ENCODE measurements at places on chromosomes 5 and 9.

DNA sequence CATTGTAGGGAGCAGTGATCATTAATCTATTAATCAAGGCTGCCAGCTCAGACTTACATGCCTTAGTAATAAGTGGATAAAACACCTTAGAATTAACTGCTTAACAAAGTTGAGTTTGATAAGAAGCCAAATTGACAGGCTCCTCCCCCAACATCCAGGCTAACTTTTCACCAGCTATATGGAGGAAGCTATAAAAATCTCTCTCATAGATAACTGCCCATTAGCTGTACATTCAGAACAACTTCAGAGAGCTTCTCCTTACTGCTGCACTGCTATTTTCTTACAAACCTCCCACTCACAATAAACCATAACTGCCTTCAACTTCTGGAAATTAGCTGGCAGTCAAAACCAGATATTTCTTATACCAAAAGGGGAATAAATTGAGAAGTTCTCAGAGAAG, 364.1 kb downstream of the PRELID2 start:
- DNase-seq = no peak

DNA sequence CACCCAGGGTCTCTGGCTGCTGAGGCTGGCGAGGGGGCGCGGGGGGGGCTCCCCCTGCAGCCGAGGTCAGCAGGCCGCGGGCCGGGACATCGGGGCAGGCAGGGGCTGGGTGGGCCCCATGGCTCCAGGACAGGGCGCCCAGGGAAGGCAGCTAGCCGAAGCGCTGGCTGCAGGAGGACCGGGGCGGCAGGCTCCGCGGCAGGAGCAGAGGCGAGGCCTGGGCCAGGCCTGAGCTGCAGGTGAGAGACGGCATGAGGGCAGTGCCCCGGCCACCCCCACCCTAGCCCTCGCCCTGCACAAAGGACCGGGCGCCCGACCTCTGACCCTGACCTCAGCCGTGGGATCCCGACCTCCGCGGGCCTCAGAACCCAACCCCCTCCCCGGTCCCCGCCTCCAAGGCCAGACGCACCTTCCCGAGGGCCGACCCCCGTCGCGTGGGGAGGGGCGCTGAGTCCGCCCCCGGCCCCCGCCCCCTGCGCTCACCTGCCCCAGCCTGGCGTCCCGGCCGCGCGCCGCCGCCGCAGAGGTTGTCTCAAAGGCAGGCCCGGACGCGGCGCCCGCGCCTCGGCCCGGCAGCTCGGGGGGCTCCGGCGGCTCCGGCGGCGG, 431 bp downstream of the RNF208 start:
- no peak for DNase-seq

DNA sequence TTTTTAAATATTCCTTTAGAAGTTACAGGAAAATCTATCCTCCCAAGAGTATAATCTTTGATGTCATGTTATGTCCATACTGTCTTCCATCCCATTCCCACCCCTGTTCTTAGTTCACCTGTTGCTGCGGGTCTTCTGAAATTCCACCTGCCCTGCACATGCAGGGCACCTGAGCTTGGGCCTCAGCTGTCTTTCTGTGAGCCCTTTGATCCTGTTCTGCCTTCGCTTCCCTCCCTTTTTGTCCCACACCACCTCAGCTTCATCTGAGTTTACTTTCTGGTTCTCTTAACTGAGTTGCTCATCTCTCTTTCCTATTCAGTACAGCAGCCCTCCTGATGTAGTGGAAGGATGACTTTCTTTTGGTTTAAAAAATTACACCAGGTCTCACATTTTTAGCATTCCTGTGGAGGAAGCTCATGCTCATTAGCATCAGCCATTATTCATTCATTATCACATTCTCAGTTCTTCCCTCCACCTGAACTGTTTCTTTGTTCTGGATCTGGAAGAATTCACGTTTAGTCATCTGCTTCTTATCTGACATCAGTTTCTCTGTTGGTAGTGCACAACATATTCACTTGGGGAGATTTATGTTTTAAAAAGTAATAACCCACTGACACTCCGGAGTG, 211.0 kb downstream of the ADCY2 start:
- DNase-seq = no peak

DNA sequence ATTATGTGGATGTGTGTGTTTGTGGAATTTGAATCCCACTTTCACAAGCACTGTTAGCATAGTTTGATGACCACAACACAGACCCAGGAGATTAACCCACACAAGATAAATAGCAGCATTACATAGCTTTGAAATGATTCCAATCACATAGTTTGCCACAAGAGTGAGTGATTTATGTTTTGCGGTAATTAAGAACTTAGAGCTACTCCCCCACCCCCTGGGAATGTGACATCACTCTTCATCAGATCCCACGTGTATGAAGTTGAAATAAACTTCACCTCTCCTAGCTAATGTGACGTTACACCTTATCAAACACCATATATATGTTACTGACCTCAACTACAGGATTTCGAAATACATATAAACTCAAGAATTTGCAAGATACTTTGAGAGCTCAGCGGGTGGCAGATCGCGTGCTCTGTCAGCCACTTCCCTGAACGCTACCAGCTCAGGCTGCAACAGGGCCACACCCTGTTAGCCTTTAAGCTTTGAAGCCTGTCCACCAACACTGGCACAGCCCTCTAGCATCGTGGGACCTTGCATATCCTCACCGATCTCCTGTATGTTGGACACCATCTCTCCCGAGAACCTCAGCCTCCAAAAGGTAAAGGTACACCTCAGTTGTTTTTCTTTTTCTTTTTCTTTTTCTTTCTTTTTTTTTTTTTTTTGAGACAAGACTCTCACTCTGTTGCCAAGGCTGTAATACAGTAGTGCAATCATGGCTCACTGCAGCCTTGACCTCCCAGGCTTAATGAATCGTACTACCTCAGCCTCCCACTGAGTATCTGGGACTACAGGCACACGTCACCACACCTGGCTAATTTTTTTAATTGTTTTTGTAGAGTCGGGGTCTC, 1.7 kb upstream of the AGTPBP1 start:
- DNase-seq = no peak

- DNase-seq = no peak
These were observed 314.4 kb downstream of the GADD45G start for GRCh38 chr9:89919171-89919681.

- no peak for DNase-seq
These were observed 221.4 kb downstream of the GNA14 start for GRCh38 chr9:77426712-77427111.

DNA sequence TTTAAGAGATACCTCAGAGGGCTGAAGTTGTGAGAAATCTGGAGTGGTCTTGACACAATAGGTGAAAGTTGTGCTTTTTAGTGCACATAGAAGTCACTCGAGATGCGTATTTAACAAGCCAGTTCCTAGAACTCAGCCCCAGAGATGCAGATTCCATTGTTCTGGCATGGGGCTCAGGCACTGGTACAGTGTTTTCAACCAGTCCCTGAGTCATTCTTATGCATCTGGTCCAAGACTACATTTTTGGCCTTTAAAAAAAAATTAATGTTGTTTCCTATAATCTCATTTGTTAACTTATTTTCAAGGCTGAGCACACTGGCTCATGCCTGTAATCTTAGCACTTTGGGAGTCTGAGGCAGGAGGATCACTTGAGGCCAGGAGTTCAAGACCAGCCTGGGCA, 29.6 kb downstream of the PTTG1 start:
- DNase-seq = no peak

GRCh38 chr5:14245132-14245925, 102.2 kb downstream of the TRIO start:
- no peak for DNase-seq

DNA sequence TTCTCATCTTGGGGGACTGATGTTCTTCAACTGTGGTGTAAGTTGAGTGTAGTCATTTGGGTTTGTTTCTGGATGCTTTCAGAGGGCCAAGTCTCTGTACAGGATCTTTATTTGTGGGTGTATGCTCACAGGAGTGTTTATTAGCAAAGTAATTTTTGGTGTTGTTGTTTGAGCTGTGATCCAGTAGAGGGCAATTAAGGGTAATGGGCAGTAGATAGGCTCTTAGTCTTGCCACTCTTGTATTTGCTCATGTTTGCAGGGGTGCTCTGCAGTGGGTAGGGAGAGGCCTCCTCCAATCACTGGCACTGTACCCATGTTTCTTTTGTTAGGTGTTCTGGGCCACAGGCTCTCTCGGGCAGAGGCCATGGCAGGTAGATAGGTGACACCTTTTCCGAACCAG, 45.9 kb upstream of the ITGA2 start:
- DNase-seq = no peak

- no peak for DNase-seq
These were observed 360.0 kb upstream of the PIK3R1 start for GRCh38 chr5:67855523-67855922.

- DNase-seq = no peak
These were observed 125.0 kb upstream of the LPCAT1 start for GRCh38 chr5:1648806-1649205.

DNA sequence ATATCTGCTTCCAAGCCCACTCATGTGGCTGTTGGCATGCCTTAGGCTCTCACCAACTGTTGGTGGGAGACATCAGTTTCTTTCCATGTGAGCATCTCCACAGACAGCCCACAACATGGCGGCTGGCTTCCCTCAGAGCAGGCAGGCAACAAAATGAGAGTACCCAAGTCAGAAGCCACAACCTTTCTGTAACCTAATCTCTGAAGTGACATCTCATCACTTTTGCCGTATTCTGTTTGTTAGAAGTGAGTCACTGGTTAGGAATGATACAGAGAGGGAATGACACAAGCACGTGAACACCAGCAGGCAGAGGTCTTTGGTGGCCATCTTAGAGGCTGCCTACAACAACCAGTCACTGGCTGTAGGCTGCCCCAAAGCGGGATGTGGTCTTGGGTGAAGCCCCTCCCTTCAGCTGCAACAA, 88.6 kb upstream of the RASGRF2 start:
- no peak for DNase-seq

DNA sequence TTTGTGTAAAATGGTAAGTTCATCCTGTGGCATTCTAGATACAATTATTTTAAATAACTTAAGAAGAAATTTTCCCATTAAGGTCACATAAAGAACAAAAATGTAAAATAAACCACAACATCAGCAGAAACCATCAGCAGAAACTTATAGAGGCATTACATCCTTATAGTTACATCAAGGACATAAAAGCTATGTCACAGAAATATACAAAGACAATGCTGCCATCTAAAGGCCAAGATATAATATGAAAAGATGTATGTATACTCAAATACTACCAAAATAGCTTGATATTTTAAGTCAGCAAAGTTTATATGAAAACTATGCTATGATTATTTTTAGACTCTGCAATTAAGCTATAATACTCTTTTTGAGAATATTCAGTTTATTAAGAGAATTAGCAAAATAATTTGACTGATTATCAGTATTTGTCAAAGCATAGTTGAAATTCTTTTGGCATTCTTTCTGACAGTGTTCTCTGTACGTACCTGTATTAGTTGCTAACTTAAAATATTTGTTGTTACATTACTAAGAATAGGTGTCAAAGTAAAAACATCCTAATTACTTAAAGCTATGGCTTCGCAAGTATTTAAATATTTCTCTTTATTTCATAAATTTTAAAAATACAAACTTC, 36.2 kb downstream of the FBXL17 start:
- DNase-seq = no peak

DNA sequence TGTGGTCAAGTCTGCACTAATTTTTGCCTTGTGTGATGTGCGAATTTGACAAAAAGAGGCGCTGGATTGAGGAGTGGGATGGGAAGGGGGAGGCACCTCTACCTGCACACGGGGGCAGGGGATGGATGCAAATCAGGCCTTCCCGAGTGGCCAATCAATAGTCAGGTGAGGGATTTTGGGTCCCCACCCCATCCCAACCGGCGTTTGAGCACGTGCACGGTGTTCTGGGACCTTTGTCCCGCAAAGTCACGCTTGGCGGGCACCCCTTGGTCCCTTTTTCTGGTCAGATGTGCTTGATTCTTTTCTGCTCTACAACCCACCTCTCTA, 685 bp upstream of the ADAMTS19 start:
- no peak for DNase-seq

- DNase-seq = no peak
These were observed 102.2 kb downstream of the MEF2C start for GRCh38 chr5:88780736-88781135.

DNA sequence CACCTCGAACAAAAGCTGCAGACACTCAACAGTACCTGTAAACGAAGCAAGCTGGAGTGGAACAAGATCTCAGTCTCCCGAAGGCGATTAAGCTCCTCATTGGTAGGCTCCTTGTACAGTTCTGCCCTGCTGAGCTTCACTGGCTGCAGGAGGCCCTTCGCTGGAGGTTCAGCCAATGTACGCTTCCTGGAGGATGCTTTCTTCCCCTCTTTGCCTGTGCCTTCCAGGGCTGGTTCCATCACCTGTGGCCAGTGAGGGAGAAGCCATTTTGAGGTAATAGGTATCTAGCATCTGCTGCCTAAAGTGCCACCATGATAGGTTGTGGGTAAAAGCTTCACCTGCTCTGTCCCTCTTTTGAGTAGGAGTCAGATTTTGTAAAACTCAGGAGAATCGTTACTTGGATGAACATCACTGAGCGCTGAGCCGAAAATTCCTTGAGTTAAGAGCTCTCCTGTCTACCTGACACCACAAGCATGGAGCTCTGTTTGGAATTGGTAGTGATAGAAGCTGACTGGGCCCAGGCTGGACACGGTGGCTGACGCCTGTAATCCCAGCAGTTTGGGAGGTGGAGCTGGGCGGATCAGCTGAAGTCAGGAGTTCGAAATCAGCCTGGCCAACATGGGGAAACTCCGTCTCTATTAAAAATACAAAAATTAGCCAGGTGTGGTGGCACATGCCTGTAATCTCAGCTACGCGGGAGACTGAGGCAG, 1.4 kb downstream of the NOL6 start:
- DNase-seq = no peak

DNA sequence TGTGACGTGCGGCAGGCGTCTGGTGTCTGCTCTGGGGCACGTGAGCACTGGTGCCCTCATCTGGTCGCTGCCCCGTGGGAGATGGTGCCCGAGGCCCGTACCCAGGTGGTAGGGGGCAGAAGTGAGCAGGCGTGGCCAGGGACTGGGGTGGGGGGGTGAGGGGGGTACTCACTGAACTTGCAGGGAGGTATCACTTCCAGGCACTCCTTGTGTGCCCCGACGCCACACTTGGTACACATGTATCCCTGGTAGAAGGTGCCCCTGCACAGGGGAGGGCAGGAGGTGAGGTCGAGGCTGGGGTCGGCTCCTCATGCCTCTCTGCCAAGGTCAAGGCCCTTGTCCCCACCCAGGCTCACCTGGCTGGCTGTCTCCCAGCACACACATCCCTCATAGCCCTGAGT, 45.2 kb upstream of the SARDH start:
- DNase-seq = no peak

GRCh38 chr5:93593476-93594131, 10.6 kb downstream of the NR2F1 start:
- DNase-seq = no peak

DNA sequence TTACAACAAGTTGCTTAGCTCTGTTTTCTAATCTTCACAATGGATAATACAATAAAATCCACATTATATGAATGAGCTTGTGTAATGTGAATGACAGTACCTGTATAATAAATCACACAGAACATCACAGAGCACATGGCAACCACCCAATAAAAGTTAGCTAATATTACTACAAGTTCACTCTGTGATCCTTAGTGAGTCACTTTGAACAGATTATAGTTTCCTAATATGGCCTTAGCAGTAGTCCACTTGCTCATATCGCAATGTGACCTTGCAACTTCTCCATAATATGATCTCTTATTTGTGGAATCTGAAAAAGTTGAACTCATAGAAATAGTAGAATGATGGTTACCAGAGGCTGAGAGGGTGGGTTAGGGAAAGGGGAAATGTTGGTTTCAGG, 361.3 kb downstream of the PTPRD start:
- no peak for DNase-seq

GRCh38 chr5:53575831-53576230, 15.4 kb downstream of the NDUFS4 start:
- DNase-seq = no peak
